Activated naive CD4-positive, alpha-beta T cell treated with Interleukin-2 at 50 U/mL for 16 hours (primary cell): ENCODE measurements at places on chromosomes 13 and 19.

DNA sequence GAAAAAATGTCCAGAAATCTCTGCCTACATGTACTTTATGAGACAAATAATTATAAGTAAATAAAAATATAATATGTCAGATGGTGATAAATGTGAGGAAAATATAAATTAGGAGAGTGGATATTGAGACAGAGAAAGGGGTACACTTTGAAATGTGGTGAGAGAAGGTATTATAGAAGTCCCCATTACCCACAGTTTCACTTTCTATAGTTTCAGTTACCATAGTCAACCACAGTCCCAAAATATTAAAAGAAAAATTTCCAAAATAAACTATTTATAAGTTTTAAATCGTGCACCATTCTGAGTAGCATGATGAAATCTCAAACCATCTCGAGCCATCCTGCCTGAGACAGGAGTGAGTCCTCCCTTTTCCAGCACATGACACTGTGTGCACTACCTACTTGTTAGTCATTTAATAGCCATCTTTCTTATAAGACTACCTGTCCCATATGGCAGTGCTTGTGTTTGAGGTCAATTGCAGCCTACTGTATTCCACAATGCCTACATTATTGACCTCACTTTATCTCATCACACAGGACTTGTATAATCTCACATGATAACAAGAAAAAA lies 653.7 kb downstream of the DACH1 start:
- DNase-seq = no peak

DNA sequence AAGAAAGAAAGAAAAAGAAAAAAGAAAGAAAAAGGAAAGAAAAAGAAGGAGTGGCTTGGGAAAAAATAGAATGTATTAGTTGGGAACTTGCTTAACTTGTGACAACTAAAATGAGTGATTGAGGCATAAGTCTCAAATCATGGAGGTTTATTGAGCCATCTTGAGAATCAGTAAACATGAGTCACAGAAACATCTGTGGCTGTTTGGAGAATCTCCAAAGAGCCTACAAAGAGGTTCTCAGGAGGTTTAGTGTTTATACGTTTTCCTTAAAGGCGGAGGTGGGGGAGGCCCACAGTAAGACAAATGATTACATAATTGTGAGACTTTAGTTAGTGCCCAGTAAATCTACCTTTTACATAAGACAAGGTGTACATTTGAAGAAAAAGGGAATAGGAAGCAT lies 38.6 kb downstream of the WDR87 start:
- DNase-seq = no peak

GRCh38 chr13:50543782-50544181 lies 299.7 kb downstream of the DLEU7 start:
- no peak for DNase-seq

DNA sequence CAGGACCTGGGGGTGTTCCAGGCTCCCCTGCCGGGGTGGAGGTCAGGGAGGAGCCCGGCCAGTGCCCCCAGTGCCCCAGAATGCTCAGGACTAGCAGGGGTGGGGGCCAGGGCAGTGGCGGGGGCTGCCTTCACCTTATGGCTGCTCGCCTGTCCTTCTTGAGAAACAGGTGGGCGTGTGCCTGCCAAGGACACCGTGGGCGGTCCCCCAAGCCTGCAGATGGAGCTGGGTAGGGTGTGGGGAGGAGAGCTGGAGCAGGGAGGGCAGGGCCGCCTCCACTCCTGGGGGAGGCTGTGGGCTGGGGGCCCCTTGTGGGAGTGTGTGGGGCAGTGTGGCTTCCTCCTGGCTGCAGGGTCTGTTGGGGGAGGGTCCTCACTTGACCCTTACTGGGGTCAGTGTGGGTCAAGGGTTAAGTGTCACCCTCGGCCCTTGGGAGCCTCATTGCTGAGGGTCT lies 160.1 kb downstream of the KDM4B start:
- DNase-seq = no peak

- no peak for DNase-seq
These were observed 28.1 kb downstream of the THSD1 start for GRCh38 chr13:52377898-52378297.

DNA sequence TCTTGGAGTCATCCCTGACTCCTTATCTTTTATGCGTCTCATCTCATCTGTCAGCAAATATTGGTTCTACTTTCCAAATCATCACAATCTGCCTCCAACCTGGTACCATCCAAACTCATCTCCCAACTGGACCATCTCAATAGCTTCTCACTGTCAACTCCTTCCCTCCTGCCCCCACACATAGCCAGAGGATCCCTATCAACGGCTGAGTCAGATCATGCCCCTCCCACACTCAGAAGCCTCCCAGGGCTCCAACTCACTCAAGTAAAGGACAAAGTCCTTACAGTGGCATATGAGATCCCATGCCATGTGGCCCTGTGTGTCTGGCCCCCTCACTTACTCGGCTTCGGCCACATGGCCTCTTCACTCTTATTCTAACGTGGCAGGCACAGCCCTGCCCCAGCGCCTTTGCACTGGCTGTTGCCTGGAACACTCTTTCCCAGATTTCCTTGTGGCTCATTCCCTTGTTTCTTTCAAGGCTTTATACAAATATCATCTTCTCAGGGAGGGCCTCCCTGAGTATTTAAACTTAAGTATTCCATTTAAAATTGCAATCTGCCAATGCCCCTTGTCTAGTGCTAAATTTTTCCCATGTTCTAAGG lies 4.3 kb downstream of the SPRED3 start:
- DNase-seq = no peak

DNA sequence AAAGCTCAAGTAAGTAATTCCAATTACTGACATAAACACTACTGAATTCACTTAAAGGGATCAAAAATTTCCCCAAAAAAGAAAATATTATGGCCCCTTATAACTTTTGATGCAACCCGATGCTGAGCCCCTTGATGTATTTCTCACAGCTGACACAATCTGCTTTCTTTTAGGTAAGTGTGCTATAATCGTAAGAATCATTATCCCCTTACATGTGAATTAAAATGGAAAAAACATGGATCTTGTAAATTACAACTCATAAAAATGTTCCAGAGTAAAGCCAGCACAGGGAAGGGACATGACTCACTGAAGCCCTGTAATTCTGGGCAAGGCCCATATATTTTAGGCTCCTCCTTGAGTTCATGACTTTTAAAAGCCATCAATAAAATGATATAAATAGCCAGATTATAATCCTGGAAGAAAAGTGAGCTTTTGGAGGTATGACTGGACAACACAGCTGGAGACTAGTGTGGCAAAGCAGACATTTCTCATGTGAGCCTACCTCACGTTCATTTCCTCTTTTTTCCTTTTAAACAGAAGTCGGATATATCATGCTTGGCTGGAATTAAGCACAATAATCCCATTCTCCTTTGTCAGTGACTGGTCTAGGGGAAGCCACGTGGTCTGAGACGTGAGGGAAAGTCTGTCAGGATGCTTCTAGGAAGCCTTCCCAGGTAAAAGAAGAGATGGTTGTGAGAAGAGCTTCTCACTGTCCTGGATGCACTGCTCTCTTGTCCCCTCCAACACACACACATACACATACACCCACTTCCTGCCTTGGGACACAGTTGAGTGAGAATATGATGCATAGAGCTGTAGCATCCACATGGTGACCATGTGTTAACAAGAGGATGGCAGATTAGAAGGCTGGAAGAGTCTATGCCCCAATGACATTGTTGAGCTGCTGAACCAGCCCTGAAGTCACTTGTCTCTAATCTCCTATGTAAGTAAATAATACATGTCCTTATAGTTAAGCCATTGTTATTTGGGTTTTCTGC lies 165.4 kb downstream of the RGCC start:
- DNase-seq = no peak

- no peak for DNase-seq
These were observed 256.1 kb downstream of the SLITRK6 start for GRCh38 chr13:85543144-85543543.

- DNase-seq = no peak
These were observed 52.7 kb downstream of the ZNF627 start for GRCh38 chr19:11649941-11650340.

DNA sequence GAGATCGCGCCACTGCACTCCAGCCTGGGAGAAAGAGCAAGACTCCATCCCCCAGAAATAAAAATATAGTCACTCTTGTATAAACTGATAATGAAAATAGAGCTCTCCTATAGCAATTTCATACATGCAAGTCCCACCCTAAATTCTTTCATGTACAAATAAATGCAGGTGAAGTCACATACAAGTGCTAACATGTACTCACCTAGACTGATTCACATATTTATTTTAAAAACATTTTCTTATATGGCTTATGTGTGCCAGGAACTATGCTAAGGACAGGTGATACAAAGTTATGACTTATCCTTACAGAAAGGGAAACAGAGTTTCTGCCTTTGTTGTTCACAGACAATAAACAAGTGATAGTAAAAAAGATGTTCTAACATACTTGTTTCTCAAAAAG lies 32.0 kb downstream of the USP12 start:
- no peak for DNase-seq

DNA sequence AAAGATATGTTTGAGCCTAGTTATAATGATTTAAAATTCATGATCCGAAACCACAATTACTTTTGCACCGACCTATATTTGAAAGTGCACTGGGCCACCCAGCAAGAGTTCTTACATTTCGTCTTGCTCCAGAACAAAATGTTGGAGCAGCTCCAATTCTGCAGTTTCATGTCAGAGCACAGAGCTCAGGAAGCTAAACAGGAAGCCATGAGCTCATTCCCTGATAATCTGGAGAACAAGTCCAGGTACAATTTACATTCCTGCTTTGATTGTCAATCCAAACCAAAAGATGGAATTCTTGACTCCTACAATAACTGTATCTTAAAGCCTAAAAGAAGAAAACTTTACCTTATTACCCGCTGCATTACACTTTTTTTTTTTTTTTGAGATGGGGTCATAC lies 131.8 kb downstream of the KCTD12 start:
- no peak for DNase-seq

GRCh38 chr19:33684538-33685232 lies 62.9 kb downstream of the CHST8 start:
- DNase-seq = no peak

DNA sequence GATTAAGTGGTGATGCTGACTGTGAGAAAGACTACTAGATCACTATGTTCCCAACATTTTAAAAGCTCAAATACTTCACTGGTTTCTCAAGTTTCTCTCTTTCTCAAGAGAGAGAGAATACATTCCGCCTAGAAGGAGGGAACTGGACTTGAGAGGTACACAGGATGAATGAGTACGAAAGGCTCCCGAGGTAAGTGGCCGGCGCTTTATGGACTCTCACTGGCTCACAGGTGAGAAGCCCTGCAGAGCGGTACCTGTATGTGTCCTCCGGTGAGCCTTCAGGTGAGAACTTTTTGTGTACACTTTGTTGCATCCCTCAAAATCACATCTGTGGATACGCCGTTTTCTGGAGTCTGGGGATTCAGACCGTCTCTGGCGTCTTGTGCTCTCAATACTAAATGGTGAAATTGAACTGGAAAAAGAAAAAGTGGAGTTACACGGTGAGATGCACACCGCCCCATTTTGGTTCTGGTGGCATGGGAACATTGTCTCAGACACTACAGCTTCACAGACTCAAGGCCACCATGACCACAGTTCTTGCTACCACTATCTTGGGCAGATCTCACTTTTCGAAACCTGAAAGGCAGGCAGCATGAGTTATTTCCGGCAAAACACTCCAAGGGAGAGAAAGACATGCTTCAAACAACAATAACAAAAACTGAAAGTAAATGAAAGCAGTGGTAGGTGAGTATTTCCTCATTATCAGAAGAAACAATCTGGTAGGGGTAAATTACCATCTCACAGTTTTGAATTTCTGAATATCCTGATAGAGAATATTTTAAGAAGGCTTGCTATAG lies 418.9 kb downstream of the KLF12 start:
- peak; percentile 60 for DNase-seq

DNA sequence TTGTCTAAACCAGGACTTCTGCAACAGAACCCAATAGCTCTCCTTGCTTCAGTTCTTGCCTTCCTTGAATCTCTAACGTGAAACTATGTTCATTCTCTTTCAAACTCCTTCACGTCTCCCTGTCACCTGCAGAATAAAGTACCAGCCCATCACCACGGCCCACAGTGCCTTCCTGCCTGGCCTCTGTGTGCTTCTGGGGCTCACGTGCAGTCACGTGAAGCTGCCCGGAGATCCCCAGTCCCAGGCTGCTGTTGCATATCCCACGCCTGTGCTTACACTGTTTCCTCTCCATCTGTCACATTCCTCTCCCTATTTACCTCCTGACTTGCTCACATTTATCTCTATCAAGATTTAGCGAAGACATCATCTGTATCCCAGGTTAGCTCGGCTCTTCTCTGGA lies 102.8 kb downstream of the STARD13 start:
- DNase-seq = no peak

GRCh38 chr13:30319130-30319529 lies 11.8 kb upstream of the KATNAL1 start:
- DNase-seq = no peak

- DNase-seq = no peak
These were observed 207.1 kb upstream of the PCDH9 start for GRCh38 chr13:67437244-67437643.

DNA sequence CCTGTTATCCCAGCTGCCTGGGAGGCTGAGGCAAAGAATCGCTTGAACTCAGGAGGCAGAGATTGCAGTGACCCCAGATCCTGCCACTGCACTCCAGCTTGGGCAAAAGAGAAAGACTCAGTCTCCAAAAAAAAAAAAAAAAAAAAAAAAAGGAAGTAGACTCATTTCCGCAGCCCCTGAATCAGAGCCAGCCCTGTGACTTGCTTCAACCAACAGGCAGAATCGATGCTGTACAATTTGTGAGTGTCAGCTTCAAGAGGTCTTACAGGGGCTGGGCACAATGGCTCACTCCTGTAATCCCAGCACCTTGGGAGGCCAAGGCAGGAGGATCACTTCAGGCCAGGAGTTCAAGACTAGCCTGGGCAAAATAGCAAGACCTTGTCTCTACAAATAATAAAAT lies 12.8 kb downstream of the ANKRD27 start:
- DNase-seq = no peak

GRCh38 chr13:20702530-20702914 lies 977 bp upstream of the IL17D start:
- no peak for DNase-seq

GRCh38 chr13:21884299-21884909 lies 213.5 kb downstream of the FGF9 start:
- no peak for DNase-seq

- DNase-seq = no peak
These were observed 3.7 kb upstream of the SMIM17 start for GRCh38 chr19:56639217-56639616.

- DNase-seq = no peak
These were observed 2.7 kb downstream of the RGCC start for GRCh38 chr13:41460074-41460465.
